ENCODE measurements at places on chromosomes 2 and 18. TPM values are rescaled to one million over a fixed set of nuclear protein-coding genes. Genes with fewer than 3 reads are reported as not detected.

CDCA7 gene
- 19.3 TPM for total RNA-seq

NEMP2 gene
- total RNA-seq, result 10.2 TPM

GRCh38 chr2:217121565-217121964 lies 261.7 kb upstream of the TNP1 start:
- H3K27me3 ChIP-seq, result peaks cover 5% of the 10 kb centered on the region
- no peak overlapping the region for H3K4me3 ChIP-seq

- H3K36me3 ChIP-seq, result no peaks in the 10 kb centered on the region
- no peaks in the 10 kb centered on the region for H3K27me3 ChIP-seq
- H3K27ac ChIP-seq, result no peak overlapping the region
- no peak for DNase-seq
- H3K4me1 ChIP-seq, result peaks cover 10% of the 10 kb centered on the region
- H3K4me3 ChIP-seq, result no peak overlapping the region
Observed at GRCh38 chr2:191233533-191233932, 11.7 kb upstream of the MYO1B start.

- no peak overlapping the region for H3K4me3 ChIP-seq
- DNase-seq, result no peak
Observed at GRCh38 chr2:183063083-183063482, 15.5 kb upstream of the DUSP19 start.

DNA sequence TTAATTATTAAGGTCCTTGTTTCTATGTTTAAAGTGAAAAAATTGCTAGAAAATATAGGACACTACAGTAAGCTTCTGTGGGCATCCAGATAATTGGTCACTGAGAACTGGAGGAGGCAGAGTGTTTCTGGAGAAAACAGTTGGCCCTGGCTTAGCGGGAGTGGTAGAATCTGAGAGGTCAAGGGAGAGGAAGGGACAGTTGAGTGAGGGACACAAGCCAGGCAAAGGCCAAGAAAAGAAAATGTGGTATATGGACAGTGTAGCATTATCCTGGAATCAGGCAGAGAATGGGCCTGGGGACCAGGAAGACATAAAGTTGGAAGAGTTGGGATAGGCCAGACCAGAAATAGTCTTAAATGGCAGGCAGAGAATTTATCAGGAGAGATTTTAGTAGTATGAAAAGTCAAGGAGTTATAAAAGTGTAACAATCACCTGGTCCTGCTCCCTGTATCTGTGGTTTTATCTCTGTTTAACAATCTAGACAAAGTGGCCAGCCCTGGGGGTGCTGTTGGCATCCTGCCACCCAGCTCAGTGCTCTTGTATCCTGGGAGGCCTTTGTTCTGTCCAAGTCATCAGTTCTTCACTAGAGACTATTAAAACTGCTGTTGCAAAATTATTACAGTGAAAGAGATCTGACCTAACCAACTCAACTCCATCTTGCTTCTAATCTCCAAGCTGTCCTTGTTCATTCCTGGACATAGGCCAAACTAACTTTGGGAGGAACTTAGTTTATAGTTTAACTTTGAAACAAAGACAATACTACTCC lies 15.4 kb upstream of the MSGN1 start:
- DNase-seq, result no peak
- H3K27ac ChIP-seq, result no peak overlapping the region
- no peaks in the 10 kb centered on the region for H3K36me3 ChIP-seq
- peaks cover 4% of the 10 kb centered on the region for H3K27me3 ChIP-seq
- no peak overlapping the region for H3K4me3 ChIP-seq
- H3K4me1 ChIP-seq, result no peaks in the 10 kb centered on the region
